ENCODE measurements at places on chromosomes 16 and 17. TPM values are rescaled to one million over a fixed set of nuclear protein-coding genes. Genes with fewer than 3 reads are reported as not detected.

The CDK3 gene
- total RNA-seq = 6.4 TPM

The C16orf95 gene
- 1.6 TPM for total RNA-seq

The CRYBA1 gene
- total RNA-seq = not detected

The RCVRN gene
- total RNA-seq = 0.56 TPM

The ARL5C gene
- total RNA-seq = not detected

GRCh38 chr16:12917246-12917645 is 15.8 kb downstream of the SHISA9 start:
- no peak for DNase-seq

DNA sequence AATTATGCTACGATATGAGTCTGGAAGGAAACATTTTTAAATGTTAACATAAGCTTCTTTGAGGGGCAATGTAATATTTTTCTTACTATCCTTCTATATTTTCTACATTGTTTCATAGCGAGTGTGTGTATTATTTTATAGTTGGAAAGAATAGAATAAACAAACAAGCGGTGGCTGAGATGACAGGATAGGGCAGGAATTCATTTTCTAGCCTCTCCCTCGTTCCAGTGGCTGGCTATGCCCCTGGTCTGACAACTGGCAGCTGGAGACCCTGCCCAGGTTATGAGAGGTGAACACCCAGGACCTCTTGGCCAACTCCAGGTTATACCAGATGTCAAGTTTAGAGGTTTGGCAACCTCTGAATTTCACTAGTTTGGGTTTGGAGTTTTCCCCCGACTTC is 14.5 kb upstream of the TNRC6C start:
- no peak for DNase-seq

GRCh38 chr16:23149267-23149992 is at the start of gene USP31:
Gene USP31 (minus strand): TSS chr16:23149452. CDS start chr16:23149270, 182 bp downstream.
- peak; percentile 75 for DNase-seq

The HID1 gene
- total RNA-seq = 4.0 TPM

DNA sequence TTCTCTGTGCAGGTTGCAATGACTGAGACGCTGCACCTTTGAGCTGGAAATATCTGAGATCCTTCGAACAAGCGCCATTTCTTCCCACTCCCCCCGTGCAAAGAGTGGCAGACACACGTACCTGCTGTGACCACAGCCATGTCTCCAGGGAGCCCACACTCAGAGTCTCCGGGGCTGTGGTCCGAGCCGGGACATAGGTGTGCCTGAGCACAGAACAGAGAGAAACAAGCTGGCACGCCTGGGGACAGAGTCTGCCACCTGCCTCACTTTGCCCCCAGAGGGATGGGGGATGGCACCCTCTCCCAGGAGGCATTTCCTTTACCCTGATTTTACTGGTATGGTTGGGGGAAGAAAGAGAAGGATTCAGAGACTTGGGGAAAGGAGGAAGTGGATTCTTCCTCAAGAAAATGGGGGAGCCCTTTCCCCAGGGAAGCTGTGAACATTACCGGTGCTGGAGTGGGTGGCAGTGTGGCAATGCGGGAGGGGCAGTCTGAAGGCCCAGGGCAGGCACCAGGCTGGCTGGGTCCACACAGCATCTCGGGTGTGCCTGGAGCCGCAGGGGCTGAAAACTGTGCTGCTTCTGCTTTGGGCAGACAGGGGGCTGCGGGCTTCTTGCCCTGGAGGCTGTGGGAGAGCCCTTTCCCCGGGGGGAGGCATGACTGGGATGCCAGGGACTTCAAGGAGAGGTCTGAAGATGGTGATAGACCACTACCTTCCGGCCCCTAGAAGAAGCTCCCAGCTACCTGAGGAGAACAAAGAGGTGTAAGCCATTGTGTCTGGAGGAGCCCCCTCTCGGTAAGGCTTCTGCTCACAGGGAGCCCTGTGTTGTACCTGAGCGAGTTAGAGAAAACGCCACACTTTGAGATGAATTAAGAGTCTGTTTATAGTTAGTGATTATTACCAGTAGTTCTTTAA is 6.6 kb upstream of the PIK3R6 start:
- DNase-seq = no peak

DNA sequence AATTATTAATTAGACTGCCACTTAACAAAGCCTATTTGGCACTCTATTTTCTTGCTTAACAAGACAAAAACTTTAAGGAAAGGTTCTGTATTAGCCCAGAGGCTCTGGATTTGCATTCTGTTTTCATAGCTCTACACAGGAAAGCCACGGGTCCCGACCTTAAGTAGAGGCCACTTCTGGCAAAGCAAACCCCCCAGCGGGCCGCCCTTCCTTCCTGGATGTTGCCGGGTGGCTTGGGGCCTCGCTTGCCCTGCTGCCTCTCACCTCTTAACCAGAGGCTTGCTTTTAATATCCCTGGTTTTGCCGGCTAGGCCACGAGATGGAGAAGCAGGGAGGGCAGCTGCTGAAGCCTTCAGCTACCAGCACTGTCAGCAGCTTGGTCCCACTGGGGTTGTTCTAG is 4.4 kb downstream of the RTN4RL1 start:
- DNase-seq = no peak

DNA sequence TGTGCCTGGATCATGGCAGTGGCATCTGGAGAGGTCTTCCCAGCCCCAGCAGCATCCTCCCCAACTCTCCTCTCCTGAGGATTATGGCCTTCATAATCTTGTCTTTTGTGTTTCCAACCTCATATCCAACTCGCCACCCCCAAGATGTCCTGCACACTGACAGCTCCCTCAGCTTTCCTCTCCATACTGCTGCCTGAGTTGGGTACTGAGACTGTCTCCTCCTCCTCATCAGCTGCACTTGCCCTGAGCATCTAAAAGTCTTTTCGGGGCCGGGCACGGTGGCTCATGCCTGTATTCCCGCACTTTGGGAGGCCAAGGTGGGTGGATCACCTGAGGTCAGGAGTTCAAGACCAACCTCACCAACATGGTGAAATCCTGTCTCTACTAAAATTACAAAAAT is 2.0 kb downstream of the CD300LB start:
- no peak for DNase-seq

DNA sequence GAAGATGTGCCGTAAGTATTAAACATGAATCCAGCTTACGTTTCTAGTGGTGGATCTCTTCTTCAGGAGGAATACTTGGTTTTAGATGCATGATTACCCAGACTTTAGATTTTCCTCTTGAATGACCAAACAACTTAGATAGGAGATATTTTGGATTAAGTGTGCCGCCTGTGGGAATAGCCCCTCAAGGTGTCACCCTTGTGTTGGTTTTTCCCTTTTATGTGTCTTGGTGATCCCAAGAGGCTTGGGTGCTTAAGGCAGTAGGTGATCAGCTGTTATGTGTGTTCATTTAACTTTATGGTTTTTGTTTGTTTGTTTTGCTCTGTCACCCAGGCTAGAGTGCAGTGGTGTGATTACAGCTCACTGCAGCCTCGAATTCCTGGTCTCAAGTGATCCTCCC is 115.1 kb downstream of the PPM1E start:
- DNase-seq = no peak

- DNase-seq = no peak
These were observed 2.0 kb downstream of the MAF start for GRCh38 chr16:79598348-79599181.

The GINS3 gene
- total RNA-seq = 7.4 TPM

DNA sequence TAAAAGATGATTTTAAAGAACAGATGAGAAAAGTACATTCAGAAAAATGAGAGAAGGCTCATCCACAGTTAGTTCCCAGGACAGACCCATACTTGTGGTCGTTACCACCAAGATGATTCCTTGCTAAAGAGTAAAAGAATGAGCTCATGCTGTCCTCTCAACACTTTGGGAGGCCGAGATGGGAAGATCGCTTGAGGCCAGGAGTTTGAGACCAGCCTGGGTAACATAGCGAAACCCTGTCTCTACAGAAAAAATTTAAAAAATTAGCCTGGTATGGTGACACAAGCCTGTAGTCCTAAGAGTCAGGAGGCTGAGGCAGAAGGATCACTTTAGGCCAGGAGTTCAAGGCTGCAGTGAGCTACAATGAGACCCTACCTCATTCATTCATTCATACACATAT is 60.7 kb upstream of the CNEP1R1 start:
- DNase-seq = no peak

DNA sequence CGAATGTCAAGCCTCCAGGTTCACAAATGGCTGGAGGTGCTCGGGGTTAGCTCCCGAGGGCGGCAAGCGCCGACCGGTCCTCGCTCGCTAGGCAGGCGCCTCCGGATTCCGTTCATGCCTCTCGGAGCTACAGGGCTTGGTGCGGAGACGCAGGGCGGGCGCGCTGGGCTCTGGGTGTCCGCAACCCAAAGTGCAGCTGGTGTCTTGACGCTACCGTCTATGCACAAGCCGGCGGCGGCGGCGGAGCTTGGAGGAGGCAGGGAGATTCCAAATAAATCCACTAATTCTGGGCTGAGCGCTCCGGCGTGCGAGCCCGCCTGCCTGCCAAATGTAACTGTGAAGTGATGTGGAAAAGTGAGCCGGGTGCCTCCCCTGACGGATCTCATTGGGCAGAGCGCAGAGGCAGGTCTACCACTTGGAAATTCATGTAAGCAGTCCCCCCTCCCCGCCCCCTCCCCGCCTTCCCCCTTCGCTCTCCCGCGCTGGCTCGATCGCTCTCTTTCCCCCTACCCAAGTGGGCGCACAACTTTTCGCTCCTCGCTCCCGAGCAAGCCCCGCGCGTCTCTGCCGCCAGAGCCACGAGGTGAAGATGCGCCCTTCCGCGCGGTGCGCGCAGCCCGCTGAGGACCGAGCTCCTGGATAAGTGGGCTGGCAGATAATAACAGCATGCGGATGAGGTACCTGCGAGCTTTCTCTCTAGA is at the start of gene CDH8:
CDH8 (minus strand) TSS at position 338 of the 701 bp plus-strand sequence. CDS start 15,035 bp downstream, outside the sequence.
- DNase-seq = no peak

DNA sequence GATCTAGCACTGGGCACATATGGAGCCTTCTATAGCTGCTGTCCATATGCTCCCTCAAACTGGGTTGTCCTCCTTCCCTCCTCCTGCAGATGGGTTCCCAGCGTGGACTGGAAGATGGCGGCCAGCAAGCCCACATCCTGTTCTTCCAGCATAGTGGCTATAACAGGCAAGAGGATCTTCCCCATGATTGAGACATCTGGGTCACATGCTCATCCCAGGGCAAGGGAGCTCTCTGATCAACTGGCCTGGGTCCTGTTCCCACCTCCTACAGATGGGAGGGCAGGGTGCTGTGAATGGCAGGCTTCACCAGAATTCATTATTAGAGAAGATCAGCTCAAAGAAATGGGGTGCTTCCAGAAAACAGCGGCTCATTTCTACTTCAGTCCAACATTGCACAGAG is 210.2 kb downstream of the PARN start:
- DNase-seq = no peak

DNA sequence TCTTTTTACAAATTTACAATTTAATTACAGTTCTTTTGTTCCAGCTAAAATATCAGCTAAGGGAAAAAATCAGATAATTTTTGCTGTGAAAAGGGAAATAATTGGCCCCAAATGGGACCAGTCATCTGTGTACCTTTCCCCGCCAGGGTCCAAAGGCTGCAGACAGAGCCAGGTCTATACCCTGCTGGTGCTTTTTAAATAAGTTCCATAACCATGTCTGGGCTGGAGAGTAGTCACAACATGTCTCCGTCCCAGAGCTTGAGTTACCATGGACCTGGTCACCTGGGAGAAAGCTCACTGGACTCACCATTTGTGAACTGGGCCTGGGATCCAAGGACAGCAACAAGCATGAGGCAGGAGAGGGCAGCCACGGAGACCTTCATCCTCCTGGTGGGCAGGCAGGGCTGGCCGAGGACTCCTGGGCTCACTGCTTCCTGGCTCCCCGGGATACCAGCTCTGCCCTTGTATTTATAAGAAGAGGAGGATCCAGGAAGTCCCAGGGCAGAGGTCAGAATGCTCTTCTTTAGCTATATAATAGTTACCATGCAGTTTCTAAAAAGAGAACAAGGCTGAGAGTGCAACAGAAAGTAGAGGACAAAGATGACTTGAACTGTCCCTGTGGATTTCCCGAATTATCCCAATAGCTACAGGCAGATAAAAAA is at the start of gene CCL15:
CCL15 (minus strand) TSS at position 444 of the 662 bp plus-strand sequence; CDS start at position 383, 61 bp downstream.
- DNase-seq = no peak

DNA sequence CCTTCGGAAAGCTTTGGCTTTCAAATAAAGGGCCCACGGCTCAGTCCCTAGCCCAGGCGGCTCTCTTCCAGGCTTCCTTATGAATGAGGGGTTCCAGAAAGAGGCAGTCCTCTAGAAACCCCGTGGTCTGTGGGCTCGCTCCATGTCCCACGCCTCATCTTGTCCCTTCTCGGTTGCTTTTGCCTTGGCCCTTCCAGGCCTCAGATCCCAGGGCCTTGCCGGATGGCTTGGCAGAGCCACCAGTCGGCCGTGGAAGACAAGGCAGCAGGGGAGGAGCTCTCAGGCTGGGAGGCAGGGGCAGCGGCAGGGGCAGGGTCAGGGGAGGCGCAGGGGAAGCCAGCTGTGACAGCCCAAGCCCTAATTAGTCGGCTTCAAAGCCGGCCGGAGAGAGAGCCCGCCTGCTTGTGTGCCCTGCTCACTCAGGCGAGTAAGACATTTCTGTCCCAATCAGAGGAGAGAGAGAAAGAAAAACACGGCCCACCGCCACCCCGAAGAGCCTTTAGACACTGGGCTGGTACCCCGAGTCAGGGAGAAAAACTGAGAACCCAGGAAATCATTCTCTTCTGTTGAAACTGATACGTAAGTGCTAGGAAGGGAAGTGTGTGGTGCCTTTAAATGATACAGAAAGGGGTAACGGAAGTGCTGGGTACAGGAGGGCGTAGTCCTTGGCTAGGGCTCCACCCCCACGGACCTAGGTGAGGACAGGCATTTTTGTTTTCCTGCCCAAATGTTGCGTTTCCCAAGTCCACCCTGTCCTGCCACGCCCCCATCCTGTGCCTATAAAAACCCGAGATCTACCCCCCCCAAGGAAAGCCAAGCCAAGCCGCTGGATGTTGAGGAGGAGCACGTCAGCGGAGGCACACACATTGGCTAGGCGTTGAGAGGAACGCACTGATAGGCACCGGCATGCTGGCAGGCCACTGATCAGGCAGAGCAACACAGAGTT is 27.8 kb upstream of the MEIOC start:
- DNase-seq = no peak

The ICAM2 gene
- 133 TPM for total RNA-seq

The PNMT gene
- 1.1 TPM for total RNA-seq

DNA sequence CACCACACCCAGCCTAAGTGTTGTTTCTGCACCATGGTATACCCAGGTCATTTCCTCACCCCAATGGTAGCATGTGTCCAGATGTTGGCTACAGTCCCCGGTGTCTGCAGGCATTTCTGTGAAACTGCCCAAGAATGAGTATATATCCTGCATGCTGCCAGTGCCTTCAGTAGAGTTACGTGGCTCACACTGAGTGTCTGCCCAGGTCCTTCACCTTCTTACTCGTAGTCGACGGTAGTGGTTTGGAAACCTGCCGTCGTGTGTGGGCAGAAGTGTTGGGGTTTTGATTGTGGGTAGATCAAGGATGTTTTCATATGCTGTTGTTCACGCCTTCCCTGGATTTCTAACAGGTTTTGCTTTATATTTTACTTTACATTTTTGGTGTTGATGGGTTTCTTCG is 16.8 kb downstream of the TCF25 start:
- DNase-seq = no peak

DNA sequence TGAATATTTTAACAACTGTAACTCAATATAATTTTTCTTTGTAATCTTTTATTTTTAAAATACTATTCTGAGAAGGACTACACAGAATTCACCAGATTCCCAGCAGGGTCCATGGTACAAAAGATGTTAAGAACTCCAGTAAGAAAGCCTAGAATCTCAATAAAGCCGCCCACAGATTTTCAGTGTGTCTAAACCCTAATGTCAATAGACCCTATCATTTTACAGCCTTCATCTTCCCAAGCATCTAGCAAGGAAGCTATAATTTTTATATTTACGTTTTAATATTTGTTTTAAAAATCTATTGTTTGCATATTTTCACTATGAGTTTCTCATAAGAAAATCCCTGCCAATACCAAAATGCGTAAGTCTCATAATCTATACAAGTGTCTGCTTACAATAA is 148.5 kb downstream of the CEP112 start:
- DNase-seq = no peak

- no peak for DNase-seq
These were observed 5.4 kb upstream of the CRYBA1 start for GRCh38 chr17:29240968-29241963.
